ENCODE measurements at places on chromosomes 2 and 18. TPM values are rescaled to one million over a fixed set of nuclear protein-coding genes. Genes with fewer than 3 reads are reported as not detected.

Gene LCT
- total RNA-seq: 0.31 TPM

Gene ABCB11
- total RNA-seq: not detected

Gene CCNT2
- 48.5 TPM for total RNA-seq

Gene LIMS3
- total RNA-seq: not detected

Gene PGAP1
- total RNA-seq: 27.1 TPM

Gene GRB14
- total RNA-seq: not detected

Gene CCDC102B
- 1.1 TPM for total RNA-seq

Gene PLEK
- 0.62 TPM for total RNA-seq

- H3K36me3 ChIP-seq: peaks cover 21% of the 10 kb centered on the region
- H3K4me1 ChIP-seq: peaks cover 31% of the 10 kb centered on the region
- no peak for DNase-seq
- H3K27ac ChIP-seq: peak overlapping the region; percentile 96
These were observed 592 bp upstream of the MARS2 start for GRCh38 chr2:197704434-197705120.

GRCh38 chr18:67783196-67783946 lies 266.9 kb upstream of the DSEL start:
- no peak for DNase-seq
- no peaks in the 10 kb centered on the region for H3K27me3 ChIP-seq
- H3K4me1 ChIP-seq: no peaks in the 10 kb centered on the region
- H3K36me3 ChIP-seq: no peaks in the 10 kb centered on the region
- no peak overlapping the region for H3K27ac ChIP-seq
- H3K4me3 ChIP-seq: no peak overlapping the region

- peaks cover 2% of the 10 kb centered on the region for H3K4me1 ChIP-seq
- H3K27me3 ChIP-seq: peaks cover 22% of the 10 kb centered on the region
- DNase-seq: no peak
- H3K36me3 ChIP-seq: no peaks in the 10 kb centered on the region
- no peak overlapping the region for H3K4me3 ChIP-seq
These were observed 214.4 kb upstream of the SP5 start for GRCh38 chr2:170500770-170501169.

- no peak for DNase-seq
- no peaks in the 10 kb centered on the region for H3K36me3 ChIP-seq
- H3K27ac ChIP-seq: no peak overlapping the region
- no peaks in the 10 kb centered on the region for H3K27me3 ChIP-seq
- H3K4me3 ChIP-seq: no peak overlapping the region
These were observed 334.9 kb downstream of the CYP26B1 start for GRCh38 chr2:71812736-71813135.

DNA sequence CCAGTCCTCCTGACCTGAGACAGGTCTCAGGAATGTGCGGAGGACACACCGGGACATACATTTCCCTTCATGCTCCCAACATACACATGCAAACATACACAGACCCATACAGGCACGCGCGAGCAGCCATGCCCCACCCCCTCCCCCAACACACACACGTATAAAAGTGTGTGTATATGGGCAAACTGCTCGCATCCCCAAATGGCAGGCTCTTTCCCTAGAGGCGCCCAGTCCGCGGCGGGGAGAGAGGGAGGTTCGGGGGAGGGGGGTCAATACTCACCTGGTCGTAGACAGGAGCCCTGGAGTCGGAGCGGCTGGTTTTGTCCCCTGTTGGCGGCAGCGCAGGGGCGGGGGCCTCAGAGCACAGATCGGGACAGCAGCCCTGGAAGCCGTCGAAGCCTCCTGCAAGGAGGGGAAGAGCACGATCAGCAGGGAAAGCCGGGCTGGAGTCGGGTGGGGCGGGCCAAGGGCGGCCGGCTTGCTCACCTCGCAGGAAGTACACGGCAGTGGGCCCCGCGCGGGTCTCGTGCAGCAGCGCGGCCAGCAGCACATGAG lies 682 bp downstream of the DUSP2 start:
- DNase-seq: peak; percentile 83
- H3K27ac ChIP-seq: peak overlapping the region; percentile 95
- H3K27me3 ChIP-seq: no peaks in the 10 kb centered on the region

GRCh38 chr2:159933727-159934049 lies 128.7 kb downstream of the PLA2R1 start:
- no peak for DNase-seq
- no peaks in the 10 kb centered on the region for H3K36me3 ChIP-seq
- no peak overlapping the region for H3K27ac ChIP-seq
- H3K4me1 ChIP-seq: no peaks in the 10 kb centered on the region

- DNase-seq: no peak
- peak overlapping the region; percentile 88 for H3K27ac ChIP-seq
- peak overlapping the region; percentile 58 for H3K4me3 ChIP-seq
- H3K36me3 ChIP-seq: peaks cover 77% of the 10 kb centered on the region
- H3K4me1 ChIP-seq: peaks cover 68% of the 10 kb centered on the region
These were observed 15.8 kb downstream of the ITGA4 start for GRCh38 chr2:181472990-181473389.

- no peak overlapping the region for H3K27ac ChIP-seq
- H3K4me3 ChIP-seq: no peak overlapping the region
- no peaks in the 10 kb centered on the region for H3K36me3 ChIP-seq
- H3K4me1 ChIP-seq: peaks cover 5% of the 10 kb centered on the region
- peaks cover 18% of the 10 kb centered on the region for H3K27me3 ChIP-seq
These were observed 80.8 kb upstream of the CERS6 start for GRCh38 chr2:168375195-168375798.

DNA sequence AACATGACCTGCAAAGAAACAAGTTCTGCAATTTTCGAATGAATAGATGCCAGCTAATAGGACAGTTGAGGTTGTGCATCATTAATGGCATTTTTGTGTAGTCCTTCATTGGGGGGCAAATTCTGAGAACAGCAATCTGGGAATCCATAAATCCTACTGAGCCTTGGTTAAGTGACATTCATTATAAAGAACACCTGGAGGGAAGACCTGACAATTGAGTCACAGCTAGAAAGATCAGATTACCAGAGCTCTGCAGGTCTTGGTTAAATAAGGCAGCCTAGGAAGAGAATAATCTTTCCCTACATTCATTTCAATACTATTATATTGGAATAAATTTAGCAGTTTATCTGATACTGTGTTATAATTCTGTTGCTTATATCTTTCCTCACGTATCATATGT lies 14.3 kb downstream of the KCNH7 start:
- no peaks in the 10 kb centered on the region for H3K36me3 ChIP-seq
- no peak overlapping the region for H3K27ac ChIP-seq
- no peak for DNase-seq
- no peaks in the 10 kb centered on the region for H3K4me1 ChIP-seq

GRCh38 chr2:831622-832021 lies 119.0 kb upstream of the SNTG2 start:
- H3K4me3 ChIP-seq: no peak overlapping the region
- no peaks in the 10 kb centered on the region for H3K36me3 ChIP-seq
- DNase-seq: no peak
- peaks cover 2% of the 10 kb centered on the region for H3K4me1 ChIP-seq
- H3K27me3 ChIP-seq: no peaks in the 10 kb centered on the region

DNA sequence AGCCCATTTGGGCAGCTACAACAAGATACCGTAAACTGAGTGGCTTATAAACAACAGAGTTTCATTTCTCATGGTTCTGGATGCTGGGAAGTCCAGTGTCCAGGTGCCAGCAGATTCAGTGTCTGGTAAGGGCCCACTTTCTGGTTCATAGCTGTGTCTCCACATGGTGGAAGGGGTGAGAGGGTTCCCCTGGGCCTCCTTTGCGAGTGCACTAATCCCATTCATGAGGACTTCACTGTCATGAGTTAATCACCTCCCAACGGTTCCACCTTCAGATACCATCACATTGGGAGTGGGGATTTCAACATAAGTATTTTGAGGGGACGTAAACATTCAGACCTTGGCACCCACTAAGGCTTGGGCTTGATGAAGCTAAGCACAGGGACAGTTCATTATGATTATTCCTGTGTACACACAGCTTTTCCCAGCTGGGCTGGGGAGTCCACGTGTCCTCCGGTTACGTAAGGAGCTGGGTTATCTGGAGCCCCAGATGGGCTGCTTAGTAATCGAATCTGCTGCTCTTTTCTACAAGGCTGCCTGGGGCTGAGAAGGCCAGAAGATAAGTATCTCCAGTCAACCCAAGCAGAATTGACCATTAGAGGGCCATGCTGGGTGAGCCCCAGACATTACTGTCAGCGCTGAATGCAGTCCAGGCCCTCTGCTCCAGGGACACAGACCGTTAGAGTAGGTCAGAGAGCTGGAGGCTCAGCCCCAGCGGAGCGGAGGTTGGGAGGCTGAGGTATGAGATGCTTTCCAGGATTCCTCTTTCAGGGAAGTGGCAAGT lies 42.7 kb downstream of the EPAS1 start:
- no peak for DNase-seq
- H3K27me3 ChIP-seq: peaks cover 34% of the 10 kb centered on the region
- H3K27ac ChIP-seq: no peak overlapping the region
- H3K4me3 ChIP-seq: no peak overlapping the region
- no peaks in the 10 kb centered on the region for H3K36me3 ChIP-seq

DNA sequence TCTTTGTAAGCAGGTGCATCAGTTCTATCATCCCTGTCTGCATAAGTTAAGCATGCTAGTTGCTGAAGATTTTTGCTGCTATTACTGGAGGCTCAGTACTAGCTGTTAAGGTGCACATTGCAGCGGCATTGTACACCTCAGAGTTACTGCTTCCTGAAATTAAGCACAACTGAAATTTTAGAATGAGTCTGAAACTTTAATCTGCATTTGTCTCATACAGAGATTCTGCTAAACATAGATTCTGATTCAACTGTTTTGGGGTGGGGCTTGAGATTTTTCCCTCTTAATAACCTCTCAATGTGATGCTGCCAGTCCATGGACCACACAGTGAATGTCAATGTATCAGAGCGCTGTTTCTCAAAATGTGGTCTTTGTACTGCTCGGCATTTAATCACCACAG lies 585.7 kb upstream of the GCFC2 start:
- H3K4me3 ChIP-seq: no peak overlapping the region
- no peaks in the 10 kb centered on the region for H3K36me3 ChIP-seq
- H3K4me1 ChIP-seq: no peaks in the 10 kb centered on the region
- no peak overlapping the region for H3K27ac ChIP-seq

GRCh38 chr2:179181002-179181401 lies 83.6 kb downstream of the SESTD1 start:
- no peak for DNase-seq
- H3K4me1 ChIP-seq: no peaks in the 10 kb centered on the region
- H3K27me3 ChIP-seq: no peaks in the 10 kb centered on the region

DNA sequence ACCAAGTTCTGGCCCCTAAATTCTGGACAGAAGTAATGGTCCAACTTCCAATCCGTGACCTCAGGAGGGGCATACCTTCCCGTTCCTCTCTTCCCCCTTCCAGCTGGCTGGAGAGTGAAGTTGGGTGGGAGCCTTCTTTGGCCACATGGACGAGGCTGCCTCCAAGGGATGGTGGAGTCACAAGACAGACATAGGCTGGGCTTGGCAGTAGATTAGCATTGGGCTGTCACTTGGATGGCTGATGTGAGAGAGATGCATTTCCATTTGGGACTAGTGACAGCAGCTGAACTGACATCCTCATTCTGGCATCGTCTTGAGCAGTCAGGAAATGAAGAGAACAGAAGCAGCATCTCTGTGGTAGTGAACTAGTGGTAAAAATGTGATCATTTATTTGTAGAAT lies 12.6 kb downstream of the NT5DC4 start:
- no peak overlapping the region for H3K4me3 ChIP-seq
- no peak overlapping the region for H3K27ac ChIP-seq
- peaks cover 22% of the 10 kb centered on the region for H3K36me3 ChIP-seq
- no peaks in the 10 kb centered on the region for H3K27me3 ChIP-seq
- no peak for DNase-seq
- H3K4me1 ChIP-seq: peaks cover 6% of the 10 kb centered on the region

GRCh38 chr2:192072778-192073177 lies 122.0 kb downstream of the TMEFF2 start:
- no peaks in the 10 kb centered on the region for H3K36me3 ChIP-seq
- peaks cover 8% of the 10 kb centered on the region for H3K4me1 ChIP-seq
- DNase-seq: no peak

DNA sequence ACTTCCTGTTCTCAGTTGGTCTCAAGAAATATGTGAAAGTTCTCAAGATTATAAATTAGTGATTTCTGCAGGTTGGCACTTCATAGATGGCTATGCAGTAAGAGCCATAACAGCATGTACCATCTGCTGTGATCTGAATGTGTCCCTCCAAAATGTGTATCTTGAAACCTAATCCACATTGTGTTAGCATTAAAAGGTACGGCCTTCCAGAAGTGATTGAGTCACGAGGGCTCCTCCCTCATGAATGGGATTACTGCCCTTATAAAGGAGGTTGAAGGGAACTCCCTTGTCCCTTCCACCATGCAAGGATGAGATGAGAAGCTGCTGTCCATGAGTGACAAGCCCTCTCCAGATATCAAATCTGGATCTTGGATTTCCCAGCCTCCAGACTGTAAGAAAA lies 45.0 kb downstream of the METTL4 start:
- H3K36me3 ChIP-seq: no peaks in the 10 kb centered on the region
- H3K4me1 ChIP-seq: no peaks in the 10 kb centered on the region
- peaks cover 1% of the 10 kb centered on the region for H3K27me3 ChIP-seq
- H3K27ac ChIP-seq: no peak overlapping the region
- no peak overlapping the region for H3K4me3 ChIP-seq

DNA sequence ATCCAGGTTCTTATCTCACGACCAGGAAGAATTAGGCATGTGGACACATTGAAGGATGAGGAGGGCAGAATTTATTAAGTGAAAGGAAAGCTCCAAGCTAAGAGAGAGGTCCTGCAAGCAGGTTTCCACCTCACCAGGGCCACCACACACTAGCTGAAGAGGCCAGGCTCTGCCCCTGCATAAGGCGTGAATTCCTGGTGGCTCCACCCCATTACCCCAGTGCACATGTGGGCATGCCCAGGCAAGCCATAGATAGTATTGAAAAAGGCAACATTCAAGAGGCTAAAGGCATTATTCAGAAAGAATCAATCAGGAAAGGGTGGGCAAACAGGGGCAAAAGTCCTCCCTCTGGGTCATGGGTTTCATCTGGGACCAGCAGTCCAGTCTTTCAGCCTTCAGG lies 30.9 kb upstream of the GRP start:
- DNase-seq: no peak
- H3K27ac ChIP-seq: no peak overlapping the region
- peaks cover 4% of the 10 kb centered on the region for H3K27me3 ChIP-seq
- no peak overlapping the region for H3K4me3 ChIP-seq
- H3K36me3 ChIP-seq: no peaks in the 10 kb centered on the region

DNA sequence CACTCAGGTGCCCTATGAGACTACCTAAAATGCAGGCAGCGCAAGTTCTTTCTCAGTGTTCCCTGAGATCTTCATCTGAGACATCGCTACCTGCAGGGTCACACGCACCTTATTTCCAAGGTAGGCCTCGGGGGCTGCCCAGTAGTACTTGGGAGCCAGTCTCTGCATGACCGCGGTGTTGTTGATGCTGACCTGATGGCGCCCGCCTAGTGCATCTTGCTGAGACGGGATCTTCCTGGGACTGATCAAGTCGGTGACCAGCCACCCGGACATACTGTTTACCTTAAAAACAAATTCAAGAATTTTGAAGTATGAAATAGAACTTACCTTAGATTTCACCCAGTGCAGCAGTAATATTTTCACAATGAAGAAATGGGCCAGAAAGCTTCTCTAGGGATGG lies 80.1 kb downstream of the LAMA1 start:
- no peak overlapping the region for H3K27ac ChIP-seq
- no peaks in the 10 kb centered on the region for H3K36me3 ChIP-seq
- H3K27me3 ChIP-seq: no peaks in the 10 kb centered on the region
- no peak overlapping the region for H3K4me3 ChIP-seq
- DNase-seq: no peak

GRCh38 chr18:13266218-13267100 lies 47.9 kb downstream of the LDLRAD4 start:
- H3K27me3 ChIP-seq: no peaks in the 10 kb centered on the region
- peak overlapping the region; percentile 90 for H3K27ac ChIP-seq
- peaks cover 59% of the 10 kb centered on the region for H3K4me1 ChIP-seq
- H3K4me3 ChIP-seq: peak overlapping the region; percentile 76

GRCh38 chr2:127531221-127531648 lies 4.2 kb upstream of the MYO7B start:
- no peak overlapping the region for H3K4me3 ChIP-seq
- H3K4me1 ChIP-seq: peaks cover 10% of the 10 kb centered on the region
- no peak overlapping the region for H3K27ac ChIP-seq
- no peaks in the 10 kb centered on the region for H3K36me3 ChIP-seq
- H3K27me3 ChIP-seq: peaks cover 20% of the 10 kb centered on the region

Data from activated CD4-positive, alpha-beta T cell treated with anti-CD3 and anti-CD28 coated beads, Interleukin-2, amount 10 ng/mL, durations not matched to agents 24 days and 14 days (primary cell).